Naive thymus-derived CD8-positive, alpha-beta T cell (primary cell): ENCODE measurements at places on chromosomes 5 and 9. TPM values are rescaled to one million over a fixed set of nuclear protein-coding genes. Genes with fewer than 3 reads are reported as not detected.

DNA sequence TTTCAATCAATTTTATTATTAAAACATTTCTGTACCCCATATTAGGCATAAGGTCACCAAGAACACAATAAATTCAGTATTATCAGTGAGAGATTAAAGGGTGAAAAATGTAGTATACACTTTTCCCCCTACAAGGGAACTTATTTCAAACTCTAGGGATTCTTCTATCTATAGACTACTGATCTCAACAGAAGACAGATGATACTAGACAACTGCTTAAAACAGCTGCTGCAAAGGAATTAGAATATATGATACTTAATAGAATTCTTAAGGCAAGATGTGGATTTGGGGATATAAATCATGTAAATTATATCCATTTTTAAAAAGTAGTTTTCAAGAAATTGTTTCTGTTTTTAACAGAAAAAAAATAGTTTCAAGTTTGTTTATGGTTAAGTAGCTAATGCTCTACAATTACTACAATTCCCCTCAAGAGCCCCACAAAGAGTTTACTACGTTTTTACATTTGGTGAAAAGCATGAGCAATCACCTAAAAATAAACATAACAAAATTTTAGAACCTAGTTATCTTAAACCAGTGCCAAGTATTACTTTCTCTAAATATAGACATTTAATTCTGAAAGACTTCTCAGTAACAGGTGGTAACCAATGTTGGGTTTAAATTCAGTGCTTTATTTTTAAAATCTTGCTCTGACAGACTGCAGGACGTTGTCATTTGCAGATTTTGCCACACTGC, 6.0 kb downstream of the KIF24 start:
- peaks cover 2% of the 10 kb centered on the region for H3K4me1 ChIP-seq
- no peak overlapping the region for H3K27ac ChIP-seq
- no peaks in the 10 kb centered on the region for H3K36me3 ChIP-seq
- H3K27me3 ChIP-seq: no peaks in the 10 kb centered on the region

GRCh38 chr5:580436-580835, 31.7 kb upstream of the CEP72 start:
- H3K4me1 ChIP-seq: peaks cover 2% of the 10 kb centered on the region
- H3K27me3 ChIP-seq: peaks cover 38% of the 10 kb centered on the region
- no peak overlapping the region for H3K4me3 ChIP-seq
- no peak overlapping the region for H3K27ac ChIP-seq

GRCh38 chr9:135711391-135711790, 9.4 kb downstream of the KCNT1 start:
- H3K4me3 ChIP-seq: no peak overlapping the region
- no peak overlapping the region for H3K27ac ChIP-seq
- H3K27me3 ChIP-seq: peaks cover 33% of the 10 kb centered on the region
- no peak for DNase-seq
- H3K4me1 ChIP-seq: peaks cover 2% of the 10 kb centered on the region
- H3K36me3 ChIP-seq: peaks cover 3% of the 10 kb centered on the region

GRCh38 chr9:25310961-25311360, 367.3 kb downstream of the TUSC1 start:
- no peaks in the 10 kb centered on the region for H3K27me3 ChIP-seq
- H3K4me3 ChIP-seq: no peak overlapping the region
- no peaks in the 10 kb centered on the region for H3K36me3 ChIP-seq
- DNase-seq: no peak
- H3K27ac ChIP-seq: no peak overlapping the region

- H3K27ac ChIP-seq: no peak overlapping the region
- no peak for DNase-seq
- no peaks in the 10 kb centered on the region for H3K27me3 ChIP-seq
- H3K4me3 ChIP-seq: no peak overlapping the region
- no peaks in the 10 kb centered on the region for H3K36me3 ChIP-seq
These were observed 6.4 kb upstream of the AMBP start for GRCh38 chr9:114084282-114085073.

DNA sequence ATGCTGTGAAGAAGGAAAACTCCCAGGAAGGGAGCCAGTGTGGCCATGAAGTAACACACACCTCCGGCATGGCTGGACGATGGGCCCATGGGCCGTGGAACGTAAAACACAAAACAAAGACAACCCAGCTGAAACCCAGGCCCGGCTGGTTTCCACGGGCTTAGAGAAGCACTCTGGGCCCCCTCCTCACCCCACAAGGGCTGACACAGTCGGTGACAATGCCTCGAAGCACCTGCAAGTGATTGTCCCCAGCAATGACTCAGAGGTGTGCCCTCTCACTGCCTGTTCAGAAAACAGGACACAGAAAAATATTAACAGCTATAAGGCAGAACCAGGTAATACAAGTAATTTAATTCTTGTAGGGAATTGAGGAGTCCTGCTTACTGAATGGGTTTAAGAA, 135.3 kb downstream of the ROR2 start:
- no peak overlapping the region for H3K4me3 ChIP-seq
- no peaks in the 10 kb centered on the region for H3K4me1 ChIP-seq
- no peaks in the 10 kb centered on the region for H3K36me3 ChIP-seq
- no peaks in the 10 kb centered on the region for H3K27me3 ChIP-seq
- H3K27ac ChIP-seq: no peak overlapping the region
- DNase-seq: no peak

DNA sequence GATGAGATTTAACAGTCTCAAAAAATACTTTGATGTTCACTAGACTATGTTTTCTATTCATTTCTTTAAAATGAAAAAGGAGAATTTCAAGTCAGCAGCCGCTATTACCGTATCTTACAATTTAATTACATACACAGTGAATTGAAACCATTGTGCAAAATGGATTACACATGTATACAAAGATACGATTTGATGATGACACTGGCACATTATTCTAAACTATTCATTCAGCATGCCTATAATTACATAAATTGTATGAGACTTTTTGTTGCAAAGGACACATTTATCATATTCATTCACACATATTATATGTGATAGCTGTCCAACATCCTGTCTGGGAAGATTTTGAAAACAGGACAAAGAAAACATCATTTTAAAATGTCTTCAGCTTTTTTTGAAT, 118.3 kb upstream of the VCAN start:
- no peak for DNase-seq
- peaks cover 35% of the 10 kb centered on the region for H3K36me3 ChIP-seq
- no peak overlapping the region for H3K4me3 ChIP-seq
- H3K27me3 ChIP-seq: no peaks in the 10 kb centered on the region

GRCh38 chr9:117643288-117643654, 60.9 kb upstream of the TLR4 start:
- DNase-seq: no peak
- H3K4me3 ChIP-seq: no peak overlapping the region
- H3K27me3 ChIP-seq: peaks cover 54% of the 10 kb centered on the region
- H3K36me3 ChIP-seq: no peaks in the 10 kb centered on the region

- H3K4me3 ChIP-seq: no peak overlapping the region
- H3K4me1 ChIP-seq: no peaks in the 10 kb centered on the region
- H3K27ac ChIP-seq: no peak overlapping the region
- no peaks in the 10 kb centered on the region for H3K36me3 ChIP-seq
- no peak for DNase-seq
These were observed 43.8 kb downstream of the SLC38A9 start for GRCh38 chr5:55668356-55668755.

Gene ZFP2
- 0.21 TPM for polyA plus RNA-seq

Gene GDA
- polyA plus RNA-seq: not detected

- H3K27me3 ChIP-seq: peaks cover 23% of the 10 kb centered on the region
- H3K27ac ChIP-seq: no peak overlapping the region
- no peak overlapping the region for H3K4me3 ChIP-seq
- H3K4me1 ChIP-seq: no peaks in the 10 kb centered on the region
- DNase-seq: no peak
These were observed 8.1 kb upstream of the PTPN3 start for GRCh38 chr9:109506097-109506712.

DNA sequence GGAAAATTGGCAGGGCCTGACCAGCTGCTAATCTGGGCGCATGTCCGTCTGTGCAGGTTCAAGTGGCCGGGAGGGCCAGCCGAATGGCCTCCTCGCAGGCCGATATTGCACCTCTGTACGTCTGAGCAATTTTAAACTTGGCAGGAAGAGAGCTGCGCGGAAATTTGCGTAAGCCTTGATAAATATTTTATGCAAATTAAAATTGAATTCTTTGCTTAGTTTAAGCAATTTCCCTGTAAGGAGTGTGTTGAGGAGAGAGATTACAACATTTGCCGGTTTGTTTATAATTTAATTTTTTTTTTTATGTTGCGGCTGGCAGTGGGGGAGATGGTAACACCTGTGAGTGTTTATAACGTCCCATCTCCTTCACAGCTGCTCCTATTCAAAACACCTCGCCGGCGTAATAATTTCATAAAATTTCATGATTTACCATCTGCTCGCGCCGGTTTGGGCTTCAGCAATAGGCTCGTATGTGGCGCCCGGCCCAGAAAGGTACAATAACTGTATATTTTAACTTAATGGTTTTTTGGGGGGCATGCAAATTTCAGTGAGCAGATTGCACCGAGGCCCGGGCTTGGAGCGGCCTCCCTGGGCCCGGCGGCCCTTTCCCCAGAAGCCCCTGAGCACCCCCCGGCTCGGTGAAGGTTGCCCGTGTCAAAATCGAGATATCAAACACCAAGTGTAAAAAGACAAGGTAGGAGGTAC, 269.4 kb upstream of the MVB12B start:
- no peaks in the 10 kb centered on the region for H3K36me3 ChIP-seq
- no peak for DNase-seq
- peaks cover 24% of the 10 kb centered on the region for H3K27me3 ChIP-seq
- H3K4me3 ChIP-seq: no peak overlapping the region
- no peaks in the 10 kb centered on the region for H3K4me1 ChIP-seq
- no peak overlapping the region for H3K27ac ChIP-seq

GRCh38 chr5:111313017-111313724, 89.0 kb downstream of the CAMK4 start:
- peak overlapping the region; percentile 63 for H3K27ac ChIP-seq
- H3K27me3 ChIP-seq: no peaks in the 10 kb centered on the region
- no peak for DNase-seq
- no peak overlapping the region for H3K4me3 ChIP-seq

- peak; percentile 2 for DNase-seq
- no peak overlapping the region for H3K4me3 ChIP-seq
- peaks cover 6% of the 10 kb centered on the region for H3K4me1 ChIP-seq
- H3K36me3 ChIP-seq: no peaks in the 10 kb centered on the region
These were observed 225.9 kb upstream of the NR4A3 start for GRCh38 chr9:99595796-99596195.

DNA sequence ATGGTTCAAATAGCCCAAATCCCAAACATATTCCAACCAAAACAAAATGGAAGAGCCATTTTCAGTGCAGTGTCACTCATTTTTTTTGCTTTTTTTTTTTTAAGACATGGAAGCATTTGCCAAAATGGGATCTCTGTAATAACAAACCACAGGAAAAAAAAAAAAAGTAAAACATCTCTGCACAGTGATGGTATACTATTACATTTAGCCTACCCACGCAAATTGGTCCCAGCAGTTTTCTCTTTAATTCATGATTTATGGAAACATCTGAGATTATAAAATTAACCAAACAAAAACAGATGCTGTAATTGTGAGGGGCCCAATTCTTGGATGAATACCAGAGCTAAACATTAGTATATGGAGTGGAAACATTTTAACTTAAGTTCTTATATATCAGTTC, 566.6 kb downstream of the ZNF608 start:
- H3K27ac ChIP-seq: no peak overlapping the region
- no peaks in the 10 kb centered on the region for H3K4me1 ChIP-seq

Gene CDC25C
- not detected for polyA plus RNA-seq

- DNase-seq: no peak
- peaks cover 20% of the 10 kb centered on the region for H3K27me3 ChIP-seq
- no peaks in the 10 kb centered on the region for H3K36me3 ChIP-seq
- H3K4me1 ChIP-seq: no peaks in the 10 kb centered on the region
- no peak overlapping the region for H3K4me3 ChIP-seq
- no peak overlapping the region for H3K27ac ChIP-seq
These were observed 152.6 kb upstream of the MSX2 start for GRCh38 chr5:174571662-174572397.

- DNase-seq: no peak
- H3K27me3 ChIP-seq: no peaks in the 10 kb centered on the region
- H3K4me3 ChIP-seq: no peak overlapping the region
- H3K4me1 ChIP-seq: peaks cover 10% of the 10 kb centered on the region
These were observed 226.4 kb downstream of the PCSK5 start for GRCh38 chr9:76116913-76117312.

Gene ADAMTSL2
- not detected for polyA plus RNA-seq

GRCh38 chr9:135299651-135300345, 179.8 kb upstream of the PPP1R26 start:
- no peaks in the 10 kb centered on the region for H3K4me1 ChIP-seq
- no peaks in the 10 kb centered on the region for H3K36me3 ChIP-seq
- peaks cover 2% of the 10 kb centered on the region for H3K27me3 ChIP-seq
- no peak for DNase-seq

Gene CLIC3
- 16.9 TPM for polyA plus RNA-seq

DNA sequence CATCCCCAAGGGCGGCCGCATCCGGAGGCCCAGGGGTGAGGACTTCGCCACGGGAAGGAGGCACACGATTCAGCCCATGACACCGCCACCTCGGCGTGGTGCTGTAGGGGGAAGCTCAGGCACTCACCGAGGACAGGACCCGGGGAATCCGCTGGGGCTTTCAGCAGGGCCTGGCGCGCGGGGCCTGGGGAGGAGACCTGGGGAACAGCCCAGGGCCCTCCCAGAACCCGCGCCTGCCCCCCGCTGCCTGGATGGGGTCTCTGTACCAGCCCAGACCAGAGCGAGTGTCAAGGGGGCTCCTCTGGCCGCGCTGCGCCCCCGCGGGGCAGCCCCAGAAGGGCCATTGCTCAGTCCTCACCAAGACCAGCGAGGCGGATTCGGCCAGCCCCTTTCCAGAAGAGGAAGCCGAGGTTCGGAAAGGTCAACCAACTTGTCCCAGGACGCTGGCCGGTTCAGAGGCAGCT, 12.8 kb downstream of the COL23A1 start:
- H3K27ac ChIP-seq: no peak overlapping the region
- no peak for DNase-seq
- peaks cover 54% of the 10 kb centered on the region for H3K27me3 ChIP-seq
- no peak overlapping the region for H3K4me3 ChIP-seq
- H3K36me3 ChIP-seq: peaks cover 2% of the 10 kb centered on the region

DNA sequence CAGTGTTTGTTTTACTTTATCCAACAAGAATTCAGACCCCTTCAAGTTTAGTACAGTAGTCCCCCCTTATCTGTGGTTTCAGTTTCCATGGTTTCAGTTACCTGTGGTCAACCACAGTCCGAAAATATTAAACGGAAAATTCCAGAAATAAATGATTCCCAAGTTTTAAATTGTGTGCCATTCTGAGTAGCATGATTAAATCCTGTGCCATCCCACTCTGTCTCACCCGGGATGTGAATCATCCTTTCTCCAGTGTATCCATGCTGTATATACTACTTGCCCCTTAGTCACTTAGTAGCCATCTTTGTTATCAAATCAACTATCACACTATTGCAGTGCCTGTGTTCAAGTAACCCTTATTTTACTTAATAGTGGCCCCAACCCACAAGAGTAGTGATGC, 153.8 kb upstream of the RASA1 start:
- no peak overlapping the region for H3K4me3 ChIP-seq
- no peaks in the 10 kb centered on the region for H3K36me3 ChIP-seq
- H3K4me1 ChIP-seq: peaks cover 7% of the 10 kb centered on the region
- H3K27me3 ChIP-seq: no peaks in the 10 kb centered on the region
- H3K27ac ChIP-seq: no peak overlapping the region

GRCh38 chr5:134141331-134142050, 27.0 kb downstream of the TCF7 start:
- peaks cover 30% of the 10 kb centered on the region for H3K36me3 ChIP-seq
- no peak for DNase-seq
- H3K4me3 ChIP-seq: peak overlapping the region; percentile 29
- peaks cover 80% of the 10 kb centered on the region for H3K4me1 ChIP-seq
- H3K27me3 ChIP-seq: no peaks in the 10 kb centered on the region
- H3K27ac ChIP-seq: peak overlapping the region; percentile 91

Gene RAPGEF1
- 1.6 TPM for polyA plus RNA-seq

Gene SPATA31E1
- polyA plus RNA-seq: not detected

Gene FBP2
- polyA plus RNA-seq: not detected

GRCh38 chr5:35717718-35718117, 100.1 kb downstream of the SPEF2 start:
- H3K4me1 ChIP-seq: peaks cover 3% of the 10 kb centered on the region
- H3K4me3 ChIP-seq: no peak overlapping the region
- H3K27ac ChIP-seq: no peak overlapping the region
- no peak for DNase-seq
